ENCODE measurements at places on chromosomes 13 and 19.

DNA sequence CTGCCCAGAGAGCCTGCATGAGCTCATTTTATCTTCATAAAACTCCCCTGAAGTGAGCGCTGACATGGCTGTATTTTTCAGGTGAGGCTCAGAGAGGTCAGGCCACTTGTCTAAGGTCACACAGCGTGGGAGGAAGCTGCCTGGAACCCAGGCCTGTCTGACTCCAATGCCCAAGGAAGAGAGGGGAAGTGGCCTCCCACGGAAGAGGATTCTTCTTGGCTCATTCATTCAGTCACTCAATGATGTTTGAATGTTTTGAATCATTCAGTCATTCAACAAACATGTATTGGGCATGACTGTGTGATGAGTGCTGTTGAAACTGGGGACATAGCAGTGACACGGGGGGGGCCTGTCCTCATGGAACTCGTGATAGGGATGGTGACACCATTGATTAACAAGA, 12.0 kb downstream of the ACTL9 start:
- DNase-seq = no peak

- DNase-seq = no peak
These were observed 3.1 kb upstream of the TNFSF13B start for GRCh38 chr13:108266321-108266990.

DNA sequence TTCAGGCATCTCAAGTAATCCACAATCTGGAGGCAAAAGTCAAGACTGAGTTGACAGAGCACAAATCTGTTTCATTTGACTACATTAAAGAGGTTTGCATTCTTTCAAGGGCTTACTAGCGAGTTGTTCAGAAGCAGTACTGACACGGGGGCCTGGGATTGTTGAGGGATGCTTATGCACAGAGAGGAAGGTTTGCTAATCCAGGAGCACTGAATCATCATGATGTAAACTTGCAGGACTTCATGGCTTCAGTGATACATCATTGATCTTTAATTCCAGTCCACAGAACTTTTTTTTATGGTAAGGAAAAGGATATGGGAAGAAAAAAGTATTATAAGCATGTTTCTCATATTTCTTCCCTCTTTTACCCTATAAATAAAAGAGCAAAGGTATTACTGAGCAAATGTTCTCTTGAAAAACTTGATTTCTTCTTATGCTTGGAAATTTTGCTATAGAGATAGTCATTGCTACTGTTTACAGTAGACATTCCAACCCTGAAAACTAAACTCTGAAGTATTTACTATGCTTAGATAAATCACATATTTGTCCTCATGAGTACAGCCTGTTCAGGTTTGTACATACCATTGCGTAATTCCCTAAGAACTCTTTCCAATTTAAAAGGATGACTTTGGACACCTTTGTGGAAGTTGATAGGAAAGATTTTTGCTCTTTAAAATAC, 65.8 kb upstream of the KPNA3 start:
- no peak for DNase-seq

- no peak for DNase-seq
These were observed 7.5 kb upstream of the SDHAF1 start for GRCh38 chr19:35987571-35987896.
